ENCODE measurements at places on chromosomes 5 and 9. TPM values are rescaled to one million over a fixed set of nuclear protein-coding genes. Genes with fewer than 3 reads are reported as not detected.

GRCh38 chr5:119417891-119418605 is 34.2 kb upstream of the HSD17B4 start:
- no peak for DNase-seq

DNA sequence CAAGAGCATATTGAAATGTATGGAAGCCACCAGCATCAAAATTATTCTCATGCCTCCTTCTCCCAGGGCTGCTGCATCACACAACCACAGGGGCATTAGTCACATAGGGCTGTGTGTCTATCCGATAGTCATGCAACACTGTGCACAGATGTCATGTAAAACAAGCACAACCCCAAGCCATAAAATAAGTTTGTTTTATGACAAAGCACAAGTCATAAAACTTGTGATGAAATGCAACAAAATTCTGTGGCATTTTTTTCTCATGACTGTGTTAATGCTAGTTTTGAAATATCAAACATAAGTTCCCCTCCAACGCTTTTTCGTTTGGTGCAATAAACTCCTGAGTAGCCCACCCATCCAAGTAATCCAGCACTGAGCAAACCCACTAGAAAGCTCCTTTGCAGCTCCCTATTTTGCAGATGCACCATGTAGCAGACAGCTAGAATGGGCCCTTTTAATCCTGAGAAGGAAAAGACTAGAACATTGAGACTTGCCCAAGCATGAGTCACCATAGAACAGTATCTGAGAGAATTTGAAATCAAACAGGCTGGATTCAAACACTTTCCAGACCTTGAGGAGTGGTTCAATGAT is 93.3 kb upstream of the ZNF366 start:
- DNase-seq, result no peak

DNA sequence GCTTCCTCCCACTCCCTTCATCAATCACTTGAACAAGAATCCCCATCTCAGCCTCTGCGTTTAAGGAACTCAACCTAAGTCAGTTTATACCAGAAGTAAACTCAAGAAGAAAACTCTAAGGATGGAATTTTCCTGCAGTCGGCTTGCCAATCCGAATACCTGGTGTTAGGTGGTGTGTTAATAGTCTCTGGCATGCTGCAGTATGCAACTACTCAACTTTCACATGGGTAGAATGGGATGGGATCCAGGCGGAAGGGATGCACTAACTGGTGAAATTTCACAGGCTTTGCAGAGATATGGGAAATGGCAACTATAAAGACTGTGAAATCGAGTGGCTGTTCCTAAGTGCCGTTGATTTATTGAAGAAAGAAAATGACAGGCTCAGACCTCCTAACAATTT is 560.6 kb downstream of the TLE1 start:
- DNase-seq, result no peak

- no peak for DNase-seq
These were observed at the start of gene CTNND2 for GRCh38 chr5:11904265-11904906. TSS of gene CTNND2 (minus strand) at chr5:11904446. CDS start at chr5:11903853, 593 bp downstream.

GRCh38 chr9:20242510-20243189 is 379.6 kb downstream of the MLLT3 start:
- DNase-seq, result no peak

GRCh38 chr5:67193439-67193807 is 3.2 kb downstream of the CD180 start:
- DNase-seq, result no peak

DNA sequence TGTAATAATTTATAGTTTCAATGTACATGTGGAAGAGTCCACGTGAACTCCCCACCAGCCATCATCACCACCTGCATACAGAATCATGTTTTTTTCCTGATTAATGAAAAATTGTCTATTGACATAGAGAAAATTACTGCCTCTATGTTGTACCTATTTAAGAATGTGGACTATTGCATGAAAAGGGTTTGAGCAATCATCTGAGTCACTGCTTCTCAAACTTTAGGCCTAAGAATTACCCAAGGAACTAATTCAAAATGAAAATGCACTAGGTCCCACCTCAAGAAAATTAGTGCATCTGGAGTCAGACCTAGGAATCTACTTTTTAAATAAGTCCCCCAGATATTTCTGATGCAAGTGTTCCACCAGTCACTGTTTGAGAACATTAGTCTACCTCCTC is 709.3 kb downstream of the MAT2B start:
- no peak for DNase-seq

- DNase-seq, result no peak
These were observed 10.3 kb downstream of the OCLN start for GRCh38 chr5:69502767-69503488.

The IRX4 gene
- not detected for total RNA-seq

- no peak for DNase-seq
These were observed 101.2 kb downstream of the AOPEP start for GRCh38 chr9:94827584-94828304.

The AHRR gene
- 0.12 TPM for total RNA-seq

DNA sequence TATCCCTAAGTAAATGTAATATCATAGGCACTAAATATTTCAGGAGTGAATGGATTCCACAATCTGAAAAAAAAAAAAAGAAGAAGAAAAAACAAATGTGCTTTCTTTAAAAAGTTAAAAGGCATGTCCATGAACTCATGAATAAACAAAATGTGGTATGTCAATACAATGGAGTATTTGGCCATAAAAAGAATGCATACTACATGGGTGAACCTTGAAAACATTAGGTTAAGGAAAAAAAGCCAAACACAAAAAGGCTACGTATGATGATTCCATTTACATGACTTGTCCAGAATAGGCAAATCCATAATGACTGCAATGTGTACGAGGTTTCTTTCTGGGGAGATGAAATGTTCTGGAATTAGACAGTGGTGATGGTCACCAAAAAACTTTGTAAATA is 45.3 kb downstream of the FNIP1 start:
- DNase-seq, result no peak

The LCNL1 gene
- 1.1 TPM for total RNA-seq

- no peak for DNase-seq
These were observed 83.5 kb upstream of the BOD1 start for GRCh38 chr5:173699966-173700365.

DNA sequence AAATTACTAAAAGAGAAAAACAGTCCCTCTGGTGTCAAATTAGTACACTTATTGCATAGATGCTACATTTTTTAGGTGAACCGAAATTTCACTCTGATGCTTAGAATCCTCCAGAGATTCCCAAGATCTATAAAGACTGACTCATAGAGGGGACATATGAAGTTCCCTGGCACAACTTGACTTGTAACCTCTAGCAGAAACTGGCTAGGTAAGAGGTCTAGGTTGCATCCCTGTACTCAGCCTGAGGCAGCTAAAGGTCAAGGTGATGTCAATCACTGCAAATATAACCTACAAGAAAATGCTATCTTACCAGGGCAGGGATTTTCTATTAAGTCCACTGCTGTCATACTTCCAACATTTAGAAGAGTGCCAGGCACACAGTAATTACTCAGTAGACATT is 24.2 kb downstream of the HOMER1 start:
- no peak for DNase-seq

The LCN15 gene
- total RNA-seq, result 0.63 TPM

Data from right atrium auricular region (tissue), 2 donors.